LHCN-M2 (cell line): ENCODE measurements at places on chromosomes 3 and 15. TPM values are rescaled to one million over a fixed set of nuclear protein-coding genes. Genes with fewer than 3 reads are reported as not detected.

The PXYLP1 gene
- total RNA-seq, result 2.5 and 3.7 TPM in 2 replicates

The DOCK3 gene
- total RNA-seq, result 0.45 and 0.46 TPM in 2 replicates

The GATA2 gene
- 0.17 and 0.90 TPM in 2 replicates for total RNA-seq

The FAM3D gene
- not detected in 2 replicates for total RNA-seq

The HHLA2 gene
- total RNA-seq, result not detected in 2 replicates

The BTD gene
- 33.0 and 40.5 TPM in 2 replicates for total RNA-seq

The SLC6A1 gene
- under 0.01 TPM in 1 of 2 replicates, not detected in the other for total RNA-seq

The CPA3 gene
- 1.3 and 1.9 TPM in 2 replicates for total RNA-seq

The TMEM158 gene
- 178 and 181 TPM in 2 replicates for total RNA-seq

The LNP1 gene
- 3.5 and 6.4 TPM in 2 replicates for total RNA-seq
